ENCODE measurements at places on chromosomes 7 and 10.
A peak's percentile ranks its signal among the peaks of the same experiment; 100 is the strongest.

- no peak for DNase-seq
These were observed 17.9 kb upstream of the CCSER2 start for GRCh38 chr10:84310470-84310869.

GRCh38 chr7:158495216-158495615, 92.4 kb downstream of the PTPRN2 start:
- no peak for DNase-seq

GRCh38 chr7:149254181-149254858, 7.7 kb upstream of the ZNF783 start:
- no peak for DNase-seq

GRCh38 chr10:113550365-113550764, 2.5 kb upstream of the HABP2 start:
- peak; percentile 86 for DNase-seq

DNA sequence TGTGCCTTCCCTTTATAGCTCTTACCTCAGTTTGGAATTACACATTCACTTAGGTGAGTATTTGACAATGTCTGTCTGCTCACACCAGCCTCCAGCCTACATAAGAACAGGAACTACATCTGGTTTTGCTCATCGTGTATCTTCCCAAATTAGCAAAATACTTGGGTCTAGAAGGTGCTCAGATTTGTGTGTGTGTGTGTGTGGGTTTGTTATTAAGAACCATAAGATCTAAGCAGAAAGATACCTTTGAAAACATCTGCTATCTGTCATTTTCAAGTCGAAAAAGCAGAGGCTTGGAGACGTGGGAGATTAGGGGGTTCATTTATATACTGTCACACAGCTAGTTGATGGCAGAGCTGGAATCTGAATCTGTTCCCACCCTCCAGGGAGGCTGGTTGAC, 14.8 kb upstream of the LAMB4 start:
- no peak for DNase-seq

GRCh38 chr7:140661124-140661523, 11.6 kb upstream of the ADCK2 start:
- no peak for DNase-seq

GRCh38 chr10:86346799-86347665, 19.6 kb downstream of the GRID1 start:
- DNase-seq = no peak

GRCh38 chr10:16852624-16853023, 35.4 kb upstream of the RSU1 start:
- DNase-seq = no peak

GRCh38 chr7:69070476-69070875, 527.8 kb upstream of the AUTS2 start:
- no peak for DNase-seq

DNA sequence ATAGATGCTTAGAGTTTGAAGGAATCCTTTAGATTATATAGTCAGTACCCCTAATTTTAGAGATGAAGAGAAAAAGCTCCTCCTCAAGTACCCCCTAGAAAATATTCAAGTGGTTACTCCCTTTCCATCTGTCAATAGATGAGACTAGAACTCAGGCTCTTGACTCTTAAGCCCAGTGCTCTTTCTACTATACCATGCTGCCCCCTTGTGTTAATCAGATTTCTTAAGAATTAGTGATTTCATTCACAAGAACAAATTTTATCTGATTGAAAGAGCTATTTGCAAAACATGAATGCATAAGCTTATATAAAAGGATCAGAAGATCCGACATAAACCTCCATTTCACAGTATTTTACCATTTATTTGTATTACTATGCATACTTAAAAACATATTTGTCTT, 179.3 kb downstream of the TFEC start:
- DNase-seq = peak; percentile 66

GRCh38 chr10:50807851-50808776, 68.4 kb downstream of the ASAH2B start:
- DNase-seq = no peak

- no peak for DNase-seq
These were observed 5.1 kb upstream of the CYTH3 start for GRCh38 chr7:6277476-6277875.

- no peak for DNase-seq
These were observed 130.8 kb downstream of the ELFN1 start for GRCh38 chr7:1800902-1801301.

- DNase-seq = no peak
These were observed 278.3 kb downstream of the KIF20B start for GRCh38 chr10:89979726-89980125.

- DNase-seq = no peak
These were observed 136.6 kb upstream of the RNF32 start for GRCh38 chr7:156504006-156504405.

- no peak for DNase-seq
These were observed 1396.5 kb upstream of the CELF2 start for GRCh38 chr10:9621216-9621615.

- no peak for DNase-seq
These were observed 140.6 kb downstream of the KIAA1217 start for GRCh38 chr10:24349379-24350001.

- peak; percentile 55 for DNase-seq
These were observed 266.3 kb downstream of the RPS24 start for GRCh38 chr10:78299851-78300468.

DNA sequence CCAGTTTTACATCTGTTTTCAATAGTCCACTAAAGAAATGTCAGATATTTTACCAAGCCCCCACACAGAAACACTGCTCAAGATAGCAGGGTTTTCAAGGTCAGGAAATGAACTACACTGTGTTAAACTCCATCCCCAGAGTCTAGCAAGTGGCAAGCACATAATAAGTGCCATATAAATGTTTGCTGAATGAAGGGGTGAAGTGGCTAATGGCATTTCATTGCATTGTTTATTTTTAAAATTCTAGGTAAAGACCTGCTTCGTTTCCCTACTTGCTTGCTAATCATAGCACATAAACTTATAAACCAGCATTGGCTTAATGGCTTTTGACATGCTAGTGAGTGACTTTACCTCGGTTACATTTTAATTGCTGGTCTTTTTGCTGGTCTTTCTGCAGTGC, 322.6 kb downstream of the GRID1 start:
- DNase-seq = no peak

DNA sequence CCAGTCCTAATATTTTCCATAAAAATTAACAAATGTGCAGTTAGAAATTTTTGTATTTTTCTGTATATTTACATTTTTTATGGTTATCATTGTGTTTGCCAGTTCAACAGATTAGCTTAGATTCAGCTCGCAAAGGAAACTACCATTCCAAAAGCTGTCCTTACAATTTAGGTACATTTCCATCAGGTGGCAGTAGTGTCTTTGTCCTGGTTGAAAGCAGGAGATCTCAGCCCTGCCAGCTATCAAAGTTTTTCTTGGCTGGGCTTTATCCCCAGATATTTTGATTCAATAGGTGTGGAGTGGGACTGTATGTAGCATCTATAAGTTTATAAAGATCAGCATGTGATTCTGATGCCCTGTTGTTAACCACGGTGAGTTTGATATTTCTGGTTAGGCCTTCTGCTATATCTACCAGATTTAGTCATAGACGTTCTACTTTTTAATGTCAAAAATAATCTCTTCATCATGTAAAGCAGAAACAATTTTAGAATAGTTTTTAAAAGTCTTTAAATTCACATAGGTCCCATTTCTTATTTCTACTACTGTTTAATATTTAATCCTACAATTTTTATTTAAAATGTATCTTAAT, 15.5 kb upstream of the ICA1 start:
- DNase-seq = peak; percentile 12

DNA sequence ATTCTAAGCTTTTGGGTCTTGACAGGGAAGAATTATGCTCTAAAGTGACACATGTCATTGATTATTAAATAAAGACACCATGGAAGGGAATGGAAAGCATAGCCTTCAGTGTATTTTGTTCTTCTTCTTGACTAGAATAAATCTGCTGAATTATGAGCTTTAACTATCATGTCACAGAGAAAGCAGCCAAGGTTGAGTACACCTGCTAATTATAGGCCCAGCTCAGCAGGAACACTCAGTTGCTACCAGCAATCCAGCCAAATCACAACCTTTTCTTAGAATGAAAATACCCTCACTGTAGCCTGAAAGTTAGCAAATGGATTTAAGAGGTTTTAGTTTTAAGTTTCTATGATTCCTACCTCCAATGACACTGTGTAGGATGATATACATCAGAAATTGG, 225.3 kb upstream of the RHOBTB1 start:
- DNase-seq = no peak

DNA sequence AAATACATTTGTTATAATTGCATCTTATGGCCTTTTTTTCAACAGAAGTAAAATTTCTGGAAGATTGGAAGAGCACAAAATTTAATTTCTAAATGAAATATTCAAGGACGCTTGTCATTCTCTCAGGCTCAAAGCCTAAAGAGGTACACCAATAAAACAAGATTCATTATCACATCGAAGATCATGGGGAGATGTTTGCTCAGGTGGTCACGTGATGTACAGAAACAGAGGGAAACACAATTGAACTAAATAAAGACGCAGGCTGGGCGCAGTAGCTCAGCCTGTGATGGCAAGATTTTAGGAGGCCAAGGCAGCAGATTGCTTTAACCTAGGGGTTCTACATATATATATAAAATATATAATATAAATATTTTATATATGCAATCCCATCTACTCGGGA, 37.3 kb upstream of the TMEM254 start:
- no peak for DNase-seq

- DNase-seq = no peak
These were observed 113.7 kb downstream of the PRKG1 start for GRCh38 chr10:51188008-51188407.

DNA sequence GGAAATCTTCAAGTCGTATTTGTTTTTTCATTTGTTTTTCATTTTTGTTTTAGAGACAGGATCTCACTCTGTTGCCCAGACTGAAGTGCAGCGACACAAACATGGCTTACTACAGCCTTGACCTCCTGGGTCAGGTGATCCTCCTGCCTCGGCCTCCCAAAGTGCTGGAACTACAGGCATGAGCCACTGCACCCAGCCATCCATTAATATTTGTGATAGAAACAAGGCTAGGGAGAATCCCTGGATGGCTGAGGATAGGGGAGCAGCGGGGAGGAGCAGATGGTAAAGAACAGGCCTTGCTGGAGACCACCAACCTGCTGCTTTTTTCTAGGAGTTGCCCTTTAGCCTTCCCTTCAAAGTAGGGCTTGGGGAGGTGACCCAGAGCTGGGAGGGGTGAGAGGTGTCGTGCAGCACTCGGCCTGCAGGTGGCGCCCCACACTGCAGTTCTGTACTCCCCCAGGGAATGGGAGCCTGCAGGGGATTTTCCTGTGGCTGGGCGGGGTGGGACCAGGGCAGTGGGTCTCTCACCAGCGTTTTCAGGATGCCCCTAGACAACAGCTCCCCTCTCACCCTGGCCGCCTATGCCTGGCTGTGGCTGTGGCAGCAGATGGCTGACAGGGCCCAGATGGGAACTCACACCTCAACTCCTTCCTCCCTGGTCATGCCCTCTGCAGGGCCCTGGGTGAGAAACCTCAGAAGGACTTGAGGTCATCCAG, 12.6 kb upstream of the CDH23 start:
- peak; percentile 42 for DNase-seq

DNA sequence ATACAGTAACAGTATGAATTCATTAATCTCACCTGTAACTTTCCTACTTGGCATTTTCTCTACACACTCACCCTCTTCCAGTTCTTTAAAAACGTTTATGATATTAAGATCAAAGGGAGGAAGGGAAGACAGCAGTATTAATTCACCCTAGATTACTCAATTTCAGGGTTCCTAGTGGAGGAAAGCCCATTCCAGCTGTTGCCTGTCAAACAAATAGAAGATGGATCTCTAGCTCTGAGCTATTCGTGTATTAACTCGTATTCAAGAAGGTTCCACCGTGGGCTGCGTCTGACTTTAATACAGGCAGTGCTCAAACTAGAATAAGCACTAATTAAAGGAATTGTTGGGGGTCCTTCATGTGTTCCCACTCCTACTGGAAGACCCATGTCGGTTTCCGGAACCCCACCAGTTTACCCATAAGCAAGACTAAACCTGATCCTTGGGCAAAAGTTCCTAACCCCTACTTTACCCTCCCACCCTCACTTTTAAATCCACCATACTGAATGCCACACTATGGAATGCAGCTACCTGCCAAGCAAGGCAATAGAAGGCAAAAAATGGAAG, 2.1 kb downstream of the NANOS1 start:
- no peak for DNase-seq

DNA sequence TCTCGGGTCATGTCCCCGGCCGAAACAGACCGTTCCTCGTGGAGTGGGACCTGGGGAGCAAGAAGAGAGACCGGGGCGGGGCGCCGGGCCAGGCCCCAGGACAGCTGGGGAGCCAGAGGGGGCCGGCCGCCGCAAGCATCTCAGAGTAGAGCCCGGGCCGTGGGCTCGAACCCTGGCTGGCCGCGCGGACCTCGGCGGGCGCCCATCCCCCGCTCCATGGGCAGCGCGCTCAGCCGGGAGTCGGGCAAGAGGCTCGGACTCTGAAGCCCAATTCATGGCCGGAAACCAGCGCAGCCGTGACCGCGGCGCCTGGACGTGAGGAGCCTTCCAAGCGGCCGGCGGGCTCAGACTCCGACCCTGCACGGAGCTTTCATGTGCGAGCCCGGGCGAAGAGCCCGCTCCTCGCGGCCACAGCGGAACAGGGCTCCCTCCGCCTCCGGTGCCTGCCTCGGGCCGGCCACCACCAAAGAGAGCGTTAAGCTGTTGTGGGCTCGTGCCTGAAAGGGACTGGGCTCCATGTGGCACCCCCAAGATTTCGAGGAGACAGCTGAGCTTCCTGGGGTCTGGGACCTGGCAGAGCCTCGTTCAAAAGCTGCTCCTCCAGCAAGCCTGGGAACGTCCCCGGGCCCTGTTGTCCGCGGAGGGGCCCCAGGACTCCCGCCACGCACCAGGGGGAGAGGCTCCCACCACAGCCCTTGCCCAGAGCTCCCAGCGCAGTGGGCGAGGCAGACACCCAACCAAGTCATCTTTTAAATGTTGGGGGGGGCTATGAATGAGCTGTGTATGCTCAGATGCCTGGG, 757 bp upstream of the GRID1 start:
- DNase-seq = no peak

DNA sequence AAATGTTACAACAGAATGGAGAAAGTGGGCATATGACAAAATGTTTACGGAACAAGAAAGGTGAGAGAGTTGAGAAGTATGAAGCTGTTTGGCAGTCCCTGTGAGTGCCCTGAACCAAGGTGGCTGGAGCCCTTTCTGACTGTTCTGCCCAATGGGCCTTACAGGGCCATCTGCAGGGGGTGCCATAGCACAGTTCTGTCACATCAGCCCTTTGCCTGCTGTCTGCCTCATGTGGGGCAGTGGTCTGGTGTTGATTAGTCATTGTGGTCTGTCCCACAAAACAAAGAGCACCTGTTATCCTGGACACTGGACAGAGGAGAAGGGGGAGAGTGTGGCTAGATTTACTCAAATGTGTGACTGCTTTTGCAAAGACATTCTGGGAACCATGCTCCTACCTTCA, 51.5 kb upstream of the OSBPL3 start:
- no peak for DNase-seq

DNA sequence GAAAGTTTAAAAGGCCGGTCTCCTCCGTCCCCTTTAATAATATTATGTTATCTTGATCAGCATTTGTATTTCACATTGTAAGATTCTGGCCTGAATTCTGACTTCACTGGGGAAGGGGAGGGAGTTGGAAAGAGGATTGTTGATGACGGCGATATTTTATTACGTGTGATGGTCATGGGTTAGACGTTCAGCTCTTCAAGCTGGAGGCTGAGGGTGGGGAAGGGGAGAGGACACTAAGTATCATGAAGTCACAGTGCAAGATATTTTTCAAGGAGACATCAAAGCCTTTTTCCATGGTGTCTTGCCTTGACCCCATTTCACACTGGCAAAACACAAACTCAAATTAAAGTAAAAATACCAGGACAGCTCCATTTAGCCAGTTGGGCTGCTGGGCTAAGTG, 126.7 kb downstream of the WDR11 start:
- no peak for DNase-seq

Measured in endothelial cell of umbilical vein (primary cell).